ENCODE measurements at places on chromosomes 7 and 10. TPM values are rescaled to one million over a fixed set of nuclear protein-coding genes. Genes with fewer than 3 reads are reported as not detected.

DNA sequence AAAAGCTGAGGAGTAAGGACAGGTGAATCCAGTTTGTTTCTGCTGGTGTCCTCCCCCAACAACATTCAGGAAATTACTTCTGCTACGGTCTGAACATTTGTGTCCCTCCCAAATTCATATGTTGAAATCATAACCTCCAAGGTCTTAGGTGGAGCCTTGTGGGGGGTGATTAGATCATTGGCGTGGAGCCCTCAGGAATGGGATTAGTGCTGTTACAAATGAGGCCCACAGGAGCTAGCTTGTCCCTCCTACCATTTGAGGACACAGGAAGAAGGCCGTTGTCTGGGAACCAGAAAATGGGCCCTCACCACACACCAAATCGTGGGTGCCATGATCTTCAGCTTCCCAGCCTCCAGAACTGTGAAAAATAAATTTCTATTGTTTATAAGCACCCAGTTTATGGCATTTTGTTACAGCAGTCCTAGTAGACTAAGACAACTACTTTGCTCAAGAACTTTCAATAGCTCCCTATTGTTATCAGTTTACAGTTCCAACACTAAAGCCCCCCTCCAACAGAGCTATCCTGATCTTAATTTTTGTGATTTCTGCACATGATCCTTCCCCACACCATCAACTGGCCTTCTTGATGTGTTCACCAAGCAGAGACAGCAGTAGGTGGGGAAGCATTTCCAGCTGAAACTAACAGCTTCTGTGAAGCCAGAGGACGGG, 2.1 kb upstream of the LRMDA start:
- no peak for DNase-seq

GJD4 gene
- not detected for total RNA-seq

DNA sequence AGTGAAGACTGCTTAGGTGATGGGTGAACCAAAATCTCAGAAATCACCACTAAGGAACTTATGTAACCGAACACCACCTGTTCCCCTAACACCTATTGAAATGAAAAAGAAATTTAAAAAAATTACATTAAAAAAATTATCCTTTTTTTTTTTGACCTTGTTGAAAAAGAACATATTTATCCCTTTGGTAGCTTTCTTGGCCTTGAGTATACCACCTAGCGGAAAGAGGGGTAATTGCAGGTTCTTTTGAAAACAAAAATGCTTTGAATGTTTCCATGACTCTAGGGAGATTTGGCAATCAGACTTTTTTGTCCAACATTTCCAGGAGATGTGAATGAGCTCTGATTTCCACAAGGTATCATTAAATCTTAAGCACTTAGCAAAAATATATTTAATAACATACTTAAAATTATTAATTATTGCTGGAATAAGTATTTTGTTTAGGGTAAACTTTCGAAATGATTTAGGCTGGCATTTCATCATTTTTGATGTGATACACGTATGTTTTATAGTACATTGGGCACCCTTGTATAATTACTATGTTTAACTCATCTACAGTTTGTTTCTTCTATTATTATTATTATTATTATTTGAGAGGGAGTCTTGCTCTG, 47.0 kb upstream of the ELMO1 start:
- DNase-seq, result peak; percentile 31

LIPM gene
- not detected for total RNA-seq

LIPK gene
- not detected for total RNA-seq

DNA sequence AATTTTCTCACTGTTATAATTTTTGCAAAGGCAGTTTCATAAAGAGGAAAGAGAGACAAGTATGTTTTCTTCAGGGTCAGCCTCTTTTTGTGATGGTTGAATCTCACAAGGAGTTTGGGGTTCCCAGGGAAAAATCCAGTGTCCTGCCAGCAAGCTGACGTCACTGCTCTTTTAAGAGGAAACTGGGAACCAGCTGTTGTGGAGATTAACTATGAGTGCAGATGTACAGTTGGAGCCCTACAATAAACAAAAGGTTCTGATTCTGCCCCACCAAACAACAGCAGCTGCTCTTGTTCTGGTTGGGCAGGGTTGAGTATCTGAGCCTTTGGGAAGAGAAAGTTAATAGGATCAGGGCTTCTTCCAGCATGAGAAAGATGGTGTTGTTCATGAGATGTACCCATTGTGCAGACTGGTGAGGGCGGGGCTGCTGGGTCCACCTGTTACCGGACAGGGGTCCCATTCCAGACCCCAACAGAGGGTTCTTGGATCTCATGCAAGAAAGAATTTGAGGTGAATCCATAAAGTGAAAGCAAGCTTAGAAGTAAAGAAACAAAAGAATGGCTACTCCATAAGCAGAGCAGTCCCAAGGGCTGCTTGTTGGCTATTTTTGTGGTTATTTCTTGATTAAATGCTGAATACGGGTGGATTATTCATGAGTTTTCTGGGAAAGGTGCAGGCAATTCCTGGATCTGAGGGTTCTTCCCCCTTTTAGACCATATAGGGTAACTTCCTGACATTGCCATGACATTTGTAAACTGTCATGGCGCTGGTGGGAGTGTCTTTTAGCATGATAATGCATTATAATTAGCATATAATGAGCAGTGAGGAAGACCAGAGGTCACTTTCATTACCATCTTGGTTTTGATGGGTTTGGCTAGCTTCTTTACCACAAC, 12.5 kb downstream of the PRF1 start:
- DNase-seq, result no peak

DNA sequence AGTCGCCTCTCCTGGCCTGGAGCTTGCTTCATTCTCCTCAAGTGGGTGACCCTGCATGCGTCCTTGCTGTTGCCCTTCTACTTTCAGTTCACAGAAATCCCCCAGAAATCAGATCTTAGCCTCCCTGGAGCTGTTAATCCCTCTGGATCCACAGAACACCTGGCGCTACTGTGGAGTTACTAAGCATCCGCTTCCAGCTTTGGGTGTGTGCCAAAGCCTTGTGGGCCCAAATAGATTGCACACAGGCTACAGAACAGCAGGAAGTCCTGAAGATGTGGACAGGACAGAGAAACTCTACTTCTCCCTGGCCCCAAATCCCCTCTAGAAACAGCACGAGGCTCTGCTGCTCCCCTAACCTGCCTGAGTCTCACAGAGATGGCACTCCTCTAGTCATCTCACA, 36.6 kb upstream of the PDLIM1 start:
- DNase-seq, result peak; percentile 31

LOXL4 gene
- 20.1 TPM for total RNA-seq

- peak; percentile 61 for DNase-seq
Measured at GRCh38 chr7:76364198-76364584, 5.4 kb upstream of the YWHAG start.

DNA sequence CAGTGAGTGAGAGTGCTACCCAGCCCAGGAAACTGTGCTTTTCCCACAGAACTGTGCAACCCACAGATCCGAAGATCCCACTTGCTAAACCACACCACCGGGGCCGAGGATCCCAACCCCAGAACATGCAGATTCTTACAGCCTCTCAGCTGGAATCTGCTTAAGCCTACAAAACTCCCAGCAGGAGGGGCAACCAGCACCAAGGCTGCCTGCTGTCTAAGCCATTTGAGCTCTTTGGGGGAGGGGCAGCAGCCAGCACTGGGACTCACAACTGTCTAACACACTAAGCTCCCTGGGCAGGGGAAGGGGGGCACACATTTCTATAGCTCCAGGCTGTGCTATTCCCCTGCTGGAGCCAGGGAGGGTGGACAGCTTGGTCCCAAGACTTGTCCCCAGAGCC, 529.9 kb downstream of the XPNPEP1 start:
- no peak for DNase-seq

CCNJ gene
- total RNA-seq, result 11.6 TPM

GRCh38 chr10:413662-414071, 275.8 kb downstream of the DIP2C start:
- DNase-seq, result no peak

GRCh38 chr7:1693991-1694524, 24.0 kb downstream of the ELFN1 start:
- DNase-seq, result peak; percentile 9

- DNase-seq, result no peak
Measured at GRCh38 chr7:71350680-71351079, 218.7 kb downstream of the GALNT17 start.

DNA sequence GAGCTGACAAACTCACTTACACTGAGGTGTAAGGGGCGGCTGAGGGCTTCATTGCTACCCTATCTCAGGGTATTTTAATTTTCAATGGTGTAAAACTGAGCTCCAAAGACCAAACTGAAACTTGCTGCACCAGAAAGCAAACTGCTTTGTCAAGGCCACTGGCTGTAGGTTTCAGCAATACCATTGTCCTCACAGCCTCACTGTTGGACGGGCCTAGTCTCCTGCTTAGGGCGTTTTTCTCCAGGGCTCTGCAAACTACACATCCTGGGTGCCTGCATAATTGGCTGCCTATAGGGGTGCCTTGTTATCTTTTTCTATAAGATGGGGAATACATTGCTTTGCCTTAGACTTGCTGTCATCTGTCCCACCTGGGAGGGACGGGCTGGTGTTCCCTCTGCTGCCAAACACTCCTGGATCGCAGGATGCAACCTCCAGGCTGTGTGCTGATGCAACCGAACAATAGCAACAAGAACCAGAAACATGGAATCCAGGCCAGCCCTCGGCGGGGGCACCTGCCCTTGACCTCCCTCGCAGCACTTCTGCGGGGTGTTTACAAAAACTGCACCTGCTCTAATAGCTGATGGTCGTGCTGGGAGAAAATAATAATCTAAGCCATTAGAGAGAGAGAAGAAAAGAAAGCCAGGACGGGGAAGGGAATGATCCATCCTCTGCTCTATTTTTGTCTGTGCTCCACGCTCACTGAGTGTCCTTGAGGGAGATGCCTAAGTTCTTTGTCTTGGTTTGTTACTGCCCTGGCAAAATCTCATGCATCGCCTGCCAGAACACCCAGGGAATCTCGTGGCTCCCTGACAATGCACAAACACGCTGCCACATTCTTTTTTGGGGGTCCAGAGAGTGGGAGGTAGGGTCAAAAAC, 104.5 kb downstream of the GALNT17 start:
- DNase-seq, result no peak

MRPL32 gene
- total RNA-seq, result 71.2 TPM

MMP21 gene
- not detected for total RNA-seq

DNA sequence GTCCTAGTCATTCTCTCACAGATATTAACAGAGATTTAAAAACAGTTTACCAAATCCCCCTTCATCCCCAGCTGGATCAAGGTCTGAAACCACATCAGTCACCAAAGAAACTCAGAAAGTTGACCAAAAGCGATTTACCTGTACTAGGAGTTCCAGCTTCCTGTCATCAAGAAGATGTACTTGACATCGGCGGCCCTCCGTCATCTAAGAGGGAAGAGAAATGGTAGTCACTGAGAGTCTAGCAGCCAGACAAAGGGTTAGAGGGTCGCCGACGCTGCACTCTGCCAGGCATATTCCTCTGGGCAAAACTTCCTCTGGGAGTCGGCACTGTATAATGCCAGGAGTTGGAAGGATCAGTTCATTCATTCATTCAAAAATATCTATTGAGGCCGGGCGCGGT, 271.9 kb downstream of the PRPF18 start:
- DNase-seq, result no peak

DNA sequence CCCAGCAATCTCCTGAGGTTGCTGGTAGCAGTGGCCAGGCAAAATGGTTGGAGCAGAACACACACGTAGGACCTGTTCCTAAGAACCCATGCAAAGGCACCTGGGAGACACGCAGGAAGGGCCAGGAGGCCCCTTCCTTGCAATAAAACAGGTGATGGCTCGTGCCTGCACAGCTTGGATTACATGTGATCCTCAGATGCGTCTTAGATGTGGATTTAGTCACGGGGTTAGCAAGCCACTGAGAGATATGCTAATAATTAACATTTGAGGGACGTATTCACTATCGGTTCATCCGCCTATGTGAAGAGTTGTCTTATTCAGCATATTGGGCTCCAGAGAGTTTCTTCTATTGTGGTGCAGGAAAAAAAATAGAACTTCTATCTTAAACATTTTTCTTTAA, 4.6 kb upstream of the RHEB start:
- DNase-seq, result peak; percentile 38

LRRD1 gene
- total RNA-seq, result not detected

- DNase-seq, result no peak
Measured at GRCh38 chr10:8768852-8769251, 714.4 kb downstream of the GATA3 start.

RASA4B gene
- 0.85 TPM for total RNA-seq

DNA sequence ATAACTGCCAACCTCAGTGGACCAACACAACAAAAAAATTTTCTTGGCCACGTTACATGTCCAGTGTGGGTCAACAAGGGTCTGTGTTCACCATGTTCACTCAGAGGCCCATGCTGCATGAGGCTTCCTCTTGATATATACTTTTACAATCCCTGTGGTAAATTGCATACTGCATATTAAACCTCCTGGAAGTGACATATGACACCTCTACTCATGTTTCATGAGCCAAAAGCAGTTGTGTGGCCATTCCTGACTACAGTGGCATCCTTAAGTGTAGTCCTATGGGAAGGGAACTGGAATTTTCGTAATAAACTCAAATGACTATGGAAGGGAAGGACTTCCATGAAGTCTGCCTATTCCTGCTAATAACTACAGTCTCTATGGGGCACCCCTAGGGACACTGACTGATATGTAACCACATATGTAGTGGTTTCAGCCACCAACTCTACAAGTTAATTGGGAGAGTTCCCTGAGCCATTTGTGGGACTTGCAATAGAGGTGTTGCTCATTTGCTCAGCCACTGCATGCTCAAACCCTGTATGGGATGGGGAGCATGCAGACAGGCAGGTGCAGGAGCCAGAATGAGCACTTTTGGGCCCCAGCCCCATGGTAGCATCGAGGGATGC, 9.7 kb downstream of the DYNC1I1 start:
- DNase-seq, result no peak

DNA sequence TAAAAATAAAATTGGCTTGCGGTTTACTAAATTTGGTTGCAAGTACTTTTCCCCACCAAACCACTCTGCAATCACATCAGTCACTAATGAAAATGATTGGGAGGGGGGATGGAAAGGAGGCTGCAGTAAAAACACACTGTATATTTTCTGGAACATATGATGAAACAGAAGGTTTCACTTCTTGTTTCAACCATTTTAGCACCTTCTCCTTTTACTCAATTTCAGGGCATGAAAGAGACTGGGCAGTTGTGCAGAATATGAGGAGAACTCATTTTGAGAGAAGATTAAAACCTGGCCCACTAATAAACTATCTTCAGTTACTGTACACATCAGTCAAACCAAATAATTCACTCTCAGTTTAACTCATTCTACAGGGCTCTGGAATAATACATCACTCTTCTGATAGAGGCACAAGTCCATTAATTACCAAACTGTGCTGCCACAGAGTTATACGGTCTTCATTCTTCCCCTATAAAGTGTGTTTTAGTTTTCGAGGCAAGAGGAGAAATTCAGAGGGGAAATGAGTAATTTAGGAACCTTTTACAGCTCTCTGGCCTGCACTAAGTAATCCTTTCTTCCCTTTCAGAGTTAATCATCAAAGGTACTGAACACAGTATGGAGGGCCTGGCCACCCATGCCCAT, 25.5 kb downstream of the JAZF1 start:
- peak; percentile 54 for DNase-seq

DNA sequence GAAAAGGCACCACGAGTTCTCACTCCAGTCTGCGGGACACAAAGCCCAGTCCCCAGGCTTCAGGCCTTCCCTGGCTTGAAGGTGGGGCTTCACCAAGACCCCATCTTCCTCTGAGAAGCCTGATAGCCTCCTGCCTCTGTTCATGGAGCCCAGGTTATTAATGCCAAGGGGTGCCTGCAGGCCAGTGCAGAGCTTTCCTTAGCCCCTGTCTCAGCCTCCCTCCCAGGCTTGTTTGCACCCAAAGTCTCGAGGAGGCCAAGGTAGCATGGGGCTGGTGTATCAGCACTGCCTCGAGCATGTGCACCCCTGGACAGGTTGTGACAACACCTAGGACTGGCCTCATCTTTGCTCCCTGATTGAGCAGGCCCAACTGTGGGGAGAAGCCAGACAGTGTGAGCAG, 108.1 kb upstream of the PCDH15 start:
- DNase-seq, result no peak
